Activated CD8-positive, alpha-beta memory T cell treated with anti-CD3 and anti-CD28 coated beads, Interleukin-2, amount 50 U/mL, for 4 hours (primary cell): ENCODE measurements at places on chromosomes 2 and 18.

DNA sequence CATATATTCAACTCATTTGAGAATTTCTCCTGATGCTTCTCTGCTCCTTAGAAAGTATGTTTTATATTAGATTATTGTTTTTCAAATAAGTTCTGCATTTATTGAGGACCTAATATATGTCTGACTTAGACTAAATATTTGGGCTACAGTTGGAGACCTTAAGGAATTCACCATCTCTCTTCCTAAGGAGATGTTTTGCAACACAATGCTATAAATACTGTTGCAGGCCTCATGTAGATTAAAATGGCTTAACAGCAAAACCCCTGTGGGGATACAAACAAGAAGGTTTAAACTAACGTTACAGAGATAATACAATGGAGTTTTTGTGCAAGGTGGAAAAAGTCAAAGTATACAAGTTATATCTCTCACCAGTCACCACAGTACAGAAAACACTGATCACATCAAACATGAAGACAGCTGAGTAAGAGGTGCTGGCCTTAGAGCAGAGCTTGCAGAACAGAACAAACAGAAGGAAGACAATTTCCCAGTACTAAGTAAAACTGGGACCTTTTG, 20.1 kb upstream of the BMPR2 start:
- no peak for DNase-seq

- DNase-seq, result no peak
These were observed 82.9 kb downstream of the SCN1A start for GRCh38 chr2:166044853-166045483.

- DNase-seq, result no peak
These were observed 53.0 kb upstream of the LCLAT1 start for GRCh38 chr2:30394096-30394495.

DNA sequence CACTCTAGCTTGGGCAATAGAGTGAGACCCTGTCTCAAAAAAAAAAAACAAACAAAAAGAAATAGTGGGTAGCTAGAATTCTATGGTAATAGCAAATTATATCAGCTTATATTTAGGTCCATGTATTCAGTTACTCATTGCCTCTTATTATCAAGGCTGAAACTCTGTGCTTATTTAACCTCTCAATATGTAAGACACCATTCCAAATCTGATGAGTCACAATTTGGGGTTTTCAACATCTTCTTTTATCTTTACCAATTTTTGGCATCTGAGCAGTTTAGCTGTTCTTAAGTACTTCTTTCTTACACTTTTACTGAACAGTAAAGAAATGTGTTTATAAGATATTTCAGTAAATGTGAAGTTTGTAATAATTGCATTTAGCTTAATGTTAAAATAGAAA, 69.3 kb downstream of the TTC27 start:
- no peak for DNase-seq

- no peak for DNase-seq
These were observed 677.5 kb upstream of the FSHR start for GRCh38 chr2:49831698-49832367.

GRCh38 chr2:9451231-9451630, 23.1 kb upstream of the IAH1 start:
- DNase-seq, result no peak

- no peak for DNase-seq
These were observed 479 bp downstream of the SCN9A start for GRCh38 chr2:166375195-166375735.

DNA sequence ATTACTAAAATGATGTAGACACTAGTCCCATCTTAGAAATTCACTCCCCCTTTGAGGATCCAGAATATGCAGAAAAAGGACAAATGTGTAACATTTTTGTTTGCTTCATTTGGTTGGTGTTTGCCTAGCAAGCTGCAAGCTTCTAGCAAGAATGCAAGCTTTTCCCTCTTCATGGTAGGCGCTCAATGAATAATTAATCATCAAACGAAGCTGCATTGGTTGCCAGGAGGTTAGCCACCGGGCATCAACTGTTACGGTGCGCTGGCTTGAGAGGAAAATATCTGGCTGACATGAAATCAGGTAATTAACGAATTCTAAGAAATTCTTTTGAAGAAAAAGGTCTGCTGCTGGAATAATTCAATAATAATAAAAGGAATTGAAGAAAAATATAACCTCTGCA, 341.0 kb upstream of the KYNU start:
- no peak for DNase-seq

- no peak for DNase-seq
These were observed 247.2 kb upstream of the BOD1L2 start for GRCh38 chr18:56899660-56900059.

DNA sequence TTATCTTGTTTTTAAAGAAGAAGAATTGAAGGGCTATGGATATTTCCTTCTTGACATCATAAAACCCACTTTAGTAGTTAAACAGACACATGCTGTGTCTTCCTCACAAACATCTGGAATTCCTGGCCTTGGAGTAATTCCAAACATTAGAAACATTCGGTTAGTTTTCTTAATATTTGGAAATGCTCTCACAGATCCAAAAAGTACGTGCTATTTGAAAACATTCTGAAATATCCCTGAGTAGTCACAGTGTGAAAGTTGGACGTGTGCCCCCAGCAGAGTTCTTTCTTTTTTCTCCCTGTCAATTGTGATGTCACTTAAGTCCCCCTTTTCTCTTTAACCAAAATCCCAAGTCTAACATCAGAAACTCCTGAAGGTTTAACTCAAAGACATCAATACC, 91.3 kb downstream of the ANTXR1 start:
- DNase-seq, result no peak

DNA sequence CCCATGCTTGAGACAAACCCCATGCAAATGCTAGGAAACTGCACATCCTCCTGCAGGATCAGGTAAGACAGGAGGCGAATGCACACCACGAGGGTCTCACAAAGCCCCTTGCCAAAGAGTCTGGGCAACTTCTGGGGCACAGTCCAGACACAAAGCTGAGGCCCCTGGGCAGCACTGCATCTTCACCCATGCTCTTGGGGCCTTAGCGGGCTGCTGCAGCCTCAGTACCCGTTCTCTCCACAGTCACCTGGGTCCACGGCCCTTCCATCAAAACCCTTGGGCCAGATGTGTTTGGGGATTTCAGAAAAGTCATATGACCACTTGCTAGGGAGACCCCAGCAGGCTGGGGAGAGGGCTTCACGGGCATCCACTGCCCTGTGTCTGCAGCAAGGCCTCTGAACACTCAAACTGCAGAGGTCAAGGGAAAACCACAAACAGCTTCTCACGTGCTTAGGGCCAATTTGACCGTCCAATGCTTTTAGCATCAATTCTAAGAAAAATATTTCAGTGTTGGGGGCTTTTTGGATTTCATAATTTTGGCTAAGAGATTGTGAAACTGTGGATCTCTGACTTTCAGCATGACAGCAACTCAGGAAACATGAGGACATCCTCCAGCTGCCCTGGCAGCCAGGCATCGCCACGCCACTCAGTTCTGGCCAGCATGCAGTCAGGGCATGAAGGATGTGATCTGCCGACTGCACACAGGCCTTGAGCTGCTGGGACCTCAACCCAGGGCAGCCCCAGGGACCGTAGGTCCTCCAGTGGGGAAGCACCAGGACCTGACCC, 20.0 kb downstream of the PASK start:
- DNase-seq, result no peak

- DNase-seq, result no peak
These were observed 23.7 kb downstream of the TIMM21 start for GRCh38 chr18:74171910-74172606.

- no peak for DNase-seq
These were observed 3.4 kb upstream of the ASNSD1 start for GRCh38 chr2:189657867-189658266.

- no peak for DNase-seq
These were observed 2.9 kb downstream of the KLHL29 start for GRCh38 chr2:23387845-23388244.

DNA sequence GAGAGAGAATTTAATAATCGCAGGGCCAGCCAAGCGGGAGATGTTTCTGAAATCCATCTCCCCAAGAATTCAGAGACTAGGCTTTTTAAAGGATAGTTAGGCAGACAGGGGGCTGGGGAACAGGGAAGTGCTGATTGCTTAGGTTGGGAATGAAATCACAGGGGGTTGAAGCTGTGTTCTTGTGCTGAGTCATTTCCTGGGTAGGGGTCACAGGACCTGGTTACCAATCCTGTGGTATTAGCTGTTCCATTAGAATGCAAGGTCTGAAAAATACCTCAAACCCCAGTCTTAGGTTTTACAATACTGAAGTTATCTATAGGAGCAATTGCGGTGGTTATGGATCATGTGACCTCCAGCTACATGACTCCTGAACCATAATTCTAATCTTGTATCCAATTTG, 4.6 kb downstream of the SP140 start:
- no peak for DNase-seq

- DNase-seq, result no peak
These were observed 262.1 kb downstream of the LPIN1 start for GRCh38 chr2:12008425-12009061.

- DNase-seq, result no peak
These were observed 172.9 kb upstream of the SETBP1 start for GRCh38 chr18:44507729-44508325.

DNA sequence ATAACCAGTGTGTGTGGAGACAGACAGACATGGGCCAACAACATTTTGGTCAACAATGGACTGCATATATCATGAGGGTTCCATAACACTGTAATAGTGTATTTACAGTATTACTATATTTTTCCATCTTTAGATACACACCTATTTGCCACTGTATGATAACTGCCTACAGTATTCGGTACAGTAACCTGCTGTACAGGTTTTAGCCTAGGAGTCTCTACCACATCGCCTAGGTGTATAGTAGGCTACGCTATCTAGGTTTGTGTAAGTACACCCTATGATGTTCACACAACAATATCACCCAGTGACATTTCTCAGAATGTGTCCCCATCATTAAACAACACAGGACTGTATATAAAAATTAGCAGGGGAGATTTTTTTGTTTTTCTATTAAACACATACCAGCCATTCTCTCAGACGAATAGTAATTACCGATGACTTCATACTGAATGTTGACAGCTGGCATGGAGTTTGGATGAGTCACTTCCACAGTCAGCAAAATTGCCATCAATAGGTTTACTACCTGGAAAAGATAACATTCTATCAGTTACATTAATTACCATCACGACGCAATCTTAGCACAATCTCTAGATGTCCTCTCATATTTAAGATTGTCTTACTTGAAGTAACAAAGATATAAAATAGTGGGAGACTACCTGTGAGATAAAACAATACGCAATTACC, 10.8 kb downstream of the LAPTM4A start:
- DNase-seq, result no peak

- DNase-seq, result no peak
These were observed 24.3 kb downstream of the RNU4ATAC start for GRCh38 chr2:121555008-121555407.

GRCh38 chr2:86791573-86791972, 860 bp upstream of the CD8A start:
- DNase-seq, result peak; percentile 21

DNA sequence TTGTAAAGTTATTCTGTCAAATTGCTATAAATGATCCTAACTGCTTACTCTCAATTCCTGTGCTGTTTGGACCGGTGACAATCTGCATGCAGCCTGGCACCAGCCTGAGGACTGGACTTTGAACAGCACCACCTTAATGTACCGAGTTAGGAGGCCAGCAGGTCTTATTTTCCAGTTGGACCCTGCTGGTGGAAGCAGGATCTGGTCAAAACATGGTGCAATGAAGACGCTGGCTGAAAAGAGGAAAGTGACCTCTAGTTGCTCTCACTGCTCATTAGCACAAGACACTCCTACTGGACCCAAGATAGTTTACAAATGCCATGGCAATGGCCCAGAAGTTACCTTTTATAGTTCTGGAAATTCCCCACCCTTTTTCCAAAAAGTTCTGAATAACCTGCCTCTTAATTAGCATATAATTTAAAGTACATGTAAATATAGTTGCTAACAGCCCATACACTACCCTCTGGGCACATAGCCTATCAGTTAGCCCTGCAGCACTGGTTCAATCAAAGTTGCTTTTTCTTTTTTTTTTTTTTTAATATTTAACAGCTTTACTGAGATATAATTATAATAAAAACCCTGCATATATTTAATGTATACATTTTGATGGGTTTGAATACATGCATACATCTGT, 35.8 kb downstream of the RBKS start:
- no peak for DNase-seq

DNA sequence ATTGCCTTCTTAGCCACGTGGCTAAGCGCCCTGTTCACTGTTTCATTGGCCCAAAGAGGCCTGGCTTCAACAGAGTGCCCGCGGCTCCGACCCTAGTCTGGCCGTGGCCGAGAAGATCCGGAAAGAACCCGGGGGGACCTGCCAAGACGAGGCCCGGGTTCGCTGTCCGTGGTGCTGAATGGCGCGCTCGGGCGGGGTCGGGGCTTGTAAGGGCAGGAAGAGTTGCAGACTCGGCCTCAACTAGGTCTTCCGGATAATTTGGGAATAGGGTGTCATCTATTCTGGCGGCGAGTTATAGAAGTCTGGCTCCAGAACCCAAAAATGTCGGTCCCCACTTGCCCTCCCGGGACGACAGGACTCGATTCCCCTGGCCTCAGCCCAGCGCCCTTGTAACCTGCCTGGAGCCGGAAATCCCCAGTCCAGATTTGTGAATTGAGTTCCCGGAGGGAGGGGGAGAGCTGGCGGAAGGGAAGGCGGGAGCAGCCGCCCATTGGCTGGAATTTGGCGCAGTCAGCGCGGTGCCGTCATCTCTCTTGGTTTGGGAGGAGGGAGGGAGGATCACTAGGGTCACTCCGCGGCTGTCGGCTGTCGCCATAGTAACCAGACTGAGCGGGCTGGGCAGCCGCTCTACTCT, 3.5 kb downstream of the CDK5R2 start:
- peak; percentile 60 for DNase-seq

DNA sequence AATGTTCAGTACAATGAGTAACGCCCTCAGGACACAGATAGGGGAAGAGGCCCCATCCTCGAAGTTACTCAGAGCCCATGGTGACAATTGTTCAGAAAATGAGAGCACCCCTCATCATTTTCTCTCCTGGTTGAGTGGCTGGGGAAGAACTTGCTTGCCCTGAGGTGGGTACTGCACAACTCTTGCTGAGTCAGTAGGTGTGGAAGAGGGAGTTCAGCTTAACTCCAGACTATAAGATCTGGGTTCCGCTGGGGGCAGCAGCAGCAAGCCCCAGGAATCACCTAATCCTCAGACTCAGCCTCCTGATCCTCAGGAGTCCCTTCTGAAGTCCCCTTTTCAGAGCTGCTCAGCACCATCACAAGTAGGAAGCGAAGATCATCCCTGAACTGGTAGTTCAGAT, 123.7 kb downstream of the PIEZO2 start:
- no peak for DNase-seq

GRCh38 chr2:121650315-121650930, 1.2 kb upstream of the CLASP1 start:
- no peak for DNase-seq
